CD4-positive, alpha-beta T cell treated with Interleukin-4 for 1 hour (primary cell): ENCODE measurements at places on chromosomes 7 and 10.

DNA sequence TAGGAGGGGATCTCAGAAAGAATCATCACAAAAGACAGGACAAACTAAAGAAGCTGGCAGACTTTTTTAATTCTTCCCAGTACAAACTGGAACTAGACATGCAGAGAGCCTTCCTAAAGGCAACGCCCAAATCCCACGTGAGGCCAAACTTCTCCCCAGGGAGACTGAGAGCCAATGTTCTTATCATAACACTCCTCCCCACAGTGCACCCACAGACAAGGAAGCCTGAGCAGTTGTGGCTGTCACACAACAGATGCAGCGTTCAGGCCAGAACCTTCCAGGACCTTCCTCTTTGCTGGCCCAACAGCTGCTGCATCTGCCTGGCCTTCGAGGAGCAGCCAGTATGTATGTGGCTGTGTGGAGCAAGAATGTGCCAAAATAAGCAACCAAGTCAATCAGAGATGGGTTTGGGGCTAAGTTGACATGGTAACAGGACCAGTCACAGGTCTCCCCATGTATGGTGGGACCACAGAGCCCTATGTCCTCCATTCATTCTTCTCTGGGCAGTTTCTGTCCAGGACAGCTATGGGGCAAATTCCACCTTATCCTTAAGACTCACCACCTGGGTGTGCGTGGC lies 34.9 kb downstream of the SRPK2 start:
- no peak for DNase-seq

DNA sequence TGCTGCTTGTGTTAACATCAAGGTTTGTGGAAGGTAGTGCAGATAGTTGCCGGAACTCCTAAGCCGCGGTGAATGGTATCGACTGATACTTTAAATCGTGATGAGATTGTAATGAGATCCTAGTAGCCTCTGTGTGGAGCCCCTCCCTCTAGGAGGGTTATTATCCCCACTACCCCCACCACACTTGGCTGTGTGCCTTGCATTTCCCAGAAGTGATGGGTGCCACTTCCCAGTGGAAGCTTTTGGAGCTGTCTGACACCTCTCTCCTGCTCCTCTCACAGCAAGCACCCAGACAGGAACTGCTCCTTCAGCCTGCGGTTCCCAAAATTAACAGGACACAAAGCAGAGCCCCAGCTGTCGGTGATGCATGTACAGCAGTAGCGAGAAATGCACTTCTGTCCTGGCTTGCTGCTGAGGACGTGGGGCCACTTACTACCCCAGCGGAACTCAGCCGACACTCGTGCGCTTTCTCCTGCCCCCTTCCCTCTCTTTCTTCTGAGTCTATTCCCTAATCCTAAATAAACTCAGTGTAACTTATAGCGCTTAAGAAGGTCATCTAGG lies 52.5 kb downstream of the PRKAG2 start:
- no peak for DNase-seq

DNA sequence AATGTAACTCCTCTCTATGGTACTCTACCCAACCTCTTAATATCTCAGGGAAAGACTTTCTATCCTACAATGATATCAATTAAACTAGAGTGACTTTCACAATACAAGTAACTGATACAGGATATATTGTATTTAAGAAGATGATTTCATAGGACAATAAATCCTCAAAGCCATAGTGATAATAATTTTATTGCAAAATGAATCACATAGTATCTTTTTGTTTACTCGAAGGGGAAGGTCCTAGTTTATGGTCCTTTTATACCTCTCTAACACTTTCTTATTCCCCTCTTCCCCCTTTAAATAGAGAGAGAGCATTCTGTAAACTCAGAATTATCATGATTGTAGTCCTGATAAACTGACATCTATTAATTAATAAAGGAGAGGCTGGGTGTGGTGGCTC lies 56.4 kb downstream of the TMEM106B start:
- DNase-seq, result no peak

- no peak for DNase-seq
Observed at GRCh38 chr10:35203745-35204144, 77.1 kb downstream of the CREM start.

DNA sequence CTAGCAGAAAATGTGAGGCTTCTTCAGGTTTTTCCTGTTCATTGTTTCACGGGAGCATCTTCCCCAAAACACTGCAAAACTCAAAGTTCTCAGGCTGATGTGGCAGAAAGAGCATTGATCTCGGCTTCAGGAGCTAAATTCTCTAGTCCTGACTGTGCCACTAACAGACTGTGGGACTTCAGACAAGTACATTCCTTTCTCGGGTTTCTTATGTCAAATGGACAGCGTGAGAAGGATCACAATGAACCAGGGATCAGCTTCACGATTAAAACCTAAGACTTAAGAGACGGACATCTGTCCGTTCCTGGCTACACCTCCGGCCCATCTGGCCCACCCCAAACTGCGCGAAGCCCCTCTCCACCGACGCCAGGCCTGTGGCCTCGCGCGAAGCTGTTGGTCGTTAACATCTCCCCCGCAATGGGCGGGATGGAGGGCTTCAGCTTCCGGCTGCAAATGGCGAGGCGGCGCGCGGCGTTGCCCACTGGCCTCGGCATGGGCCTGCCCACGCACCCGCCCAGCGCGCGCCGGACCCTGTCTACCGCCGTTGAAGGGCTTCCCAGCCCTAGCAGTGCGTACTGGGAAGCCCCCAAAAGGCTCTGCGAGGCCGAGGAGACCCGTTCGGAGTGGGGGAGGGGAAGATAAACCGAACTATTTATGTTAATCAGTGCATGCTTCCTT lies 549 bp upstream of the DDX50 start:
- DNase-seq, result no peak

- no peak for DNase-seq
Observed at GRCh38 chr10:51260376-51260775, 186.1 kb downstream of the PRKG1 start.

DNA sequence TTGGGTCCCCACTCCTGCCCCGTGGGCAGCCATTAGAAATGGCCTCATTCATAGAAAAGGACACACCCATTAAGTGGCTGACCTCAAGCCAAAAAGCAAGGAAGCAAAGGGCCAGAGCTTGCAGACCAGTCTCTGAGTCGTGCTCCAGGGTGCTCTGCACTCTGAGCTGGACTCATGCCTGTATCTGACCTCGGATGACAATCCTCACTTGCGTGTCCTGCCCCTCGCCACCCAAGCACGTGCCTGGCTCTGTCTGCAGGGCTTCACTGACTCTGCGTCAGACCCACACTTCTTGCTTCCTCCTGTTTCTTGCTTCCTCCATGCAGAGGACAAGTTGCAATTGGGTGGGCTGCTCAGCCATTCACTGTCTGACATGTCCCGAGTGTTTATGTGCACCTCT lies 138.8 kb downstream of the OAT start:
- DNase-seq, result peak; percentile 21

GRCh38 chr10:102394801-102395399 lies 605 bp upstream of the NFKB2 start:
- peak; percentile 76 for DNase-seq

- DNase-seq, result no peak
Observed at GRCh38 chr10:71473671-71474599, 77.2 kb downstream of the CDH23 start.
